Nephron progenitor cell (in vitro differentiated cells): ENCODE measurements at places on chromosomes 4 and X.

DNA sequence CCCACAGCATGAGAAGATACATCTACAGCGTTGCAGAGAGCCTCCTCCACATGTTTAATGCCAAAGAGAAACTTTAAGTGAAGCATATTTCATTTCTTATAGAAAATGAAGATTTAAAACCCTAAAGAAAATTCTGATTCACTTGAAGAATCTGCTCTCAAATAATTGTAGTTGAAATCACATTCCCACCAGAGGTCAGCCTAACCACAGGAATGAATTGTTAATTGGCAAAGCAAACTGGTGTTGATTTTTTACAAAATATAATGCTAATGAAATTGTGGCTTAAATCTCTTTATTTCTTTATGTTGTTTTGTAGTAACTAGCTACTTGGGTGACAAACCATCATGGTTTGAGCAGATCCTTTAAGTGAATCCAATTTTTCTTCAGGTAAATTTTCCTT is 31.1 kb upstream of the WDR17 start:
- DNase-seq: peak; percentile 8

DNA sequence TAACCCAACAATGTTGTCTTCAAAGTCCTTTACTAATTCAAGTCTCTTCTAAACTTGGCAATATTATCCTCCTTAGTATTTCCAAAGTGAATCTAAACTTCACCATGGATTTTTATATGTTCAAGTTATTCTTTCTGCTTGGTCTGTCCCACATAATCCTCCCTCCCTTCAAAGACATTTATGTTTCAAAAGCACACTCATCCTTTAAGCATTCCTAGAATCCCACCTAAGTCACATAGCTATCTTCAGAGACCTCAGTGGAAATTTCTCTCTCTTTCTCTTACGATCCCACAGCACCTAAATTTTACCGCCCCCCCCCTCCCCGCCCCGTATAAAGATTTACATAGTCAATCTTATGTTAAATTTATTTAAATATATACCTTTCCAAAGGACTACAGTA is 314.9 kb upstream of the GRIA3 start:
- DNase-seq: no peak

- DNase-seq: no peak
These were observed 2.8 kb upstream of the RUFY3 start for GRCh38 chr4:70718811-70719604.

DNA sequence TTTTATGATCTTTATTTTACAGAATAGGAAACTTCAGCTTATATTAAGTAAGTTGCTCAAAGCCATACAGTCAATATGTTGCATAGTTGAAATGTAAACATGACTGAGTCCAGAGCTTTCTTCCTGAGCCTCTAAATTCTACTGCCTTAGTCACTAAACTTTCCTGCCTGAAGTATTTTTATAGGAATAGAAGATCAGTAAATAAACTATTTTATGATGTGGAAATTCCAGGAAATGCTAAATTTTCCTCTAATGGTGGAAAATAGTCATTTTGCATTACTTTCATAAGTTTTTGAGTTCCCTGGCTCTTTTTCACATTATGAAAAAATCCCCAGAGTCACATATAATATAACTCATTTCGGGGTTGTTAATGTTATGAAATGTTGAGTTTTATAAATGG is 182.8 kb downstream of the BANK1 start:
- no peak for DNase-seq

DNA sequence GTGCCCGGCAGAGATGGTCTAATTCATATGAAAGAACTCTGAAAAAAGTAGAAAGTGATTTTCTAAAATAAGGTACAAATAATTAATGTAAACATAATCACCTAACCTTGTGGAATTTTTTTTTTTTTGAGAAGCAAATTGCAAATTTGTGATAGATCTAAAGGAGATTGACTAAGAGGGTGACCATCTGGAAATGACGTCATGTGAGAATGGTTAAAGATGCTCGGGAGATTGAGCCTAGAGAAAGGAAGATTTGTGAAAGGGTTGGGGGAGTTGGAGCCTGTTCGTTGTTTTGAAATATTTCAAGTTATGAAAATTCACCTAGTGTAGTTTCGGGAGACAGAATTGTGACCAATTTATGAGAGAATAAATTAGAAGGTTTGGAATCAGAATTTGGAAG is 115.7 kb upstream of the ANK2 start:
- DNase-seq: no peak

DNA sequence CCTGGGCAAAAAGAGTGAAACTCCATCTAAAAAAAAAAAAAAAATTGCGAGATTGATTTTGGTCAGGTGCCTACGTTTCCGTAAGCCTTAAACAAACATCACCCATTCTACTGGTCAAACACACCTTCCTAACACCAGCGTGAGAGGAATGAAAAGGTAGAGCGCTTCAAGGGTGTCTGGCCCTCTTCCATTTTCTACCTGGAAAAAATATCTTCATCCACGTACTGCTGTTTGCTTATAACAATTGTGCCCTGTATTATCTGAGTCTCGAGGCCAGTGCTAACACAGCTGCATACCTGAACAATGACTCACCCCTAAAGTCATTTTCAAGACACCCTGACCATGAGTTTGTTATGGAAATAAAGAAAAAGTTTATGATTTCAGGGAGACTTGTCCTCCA is 13.9 kb downstream of the TMSB4X start:
- no peak for DNase-seq

GRCh38 chrX:78452356-78452755 is 124.9 kb upstream of the CYSLTR1 start:
- no peak for DNase-seq
